ENCODE measurements at places on chromosomes 3 and 15.

GRCh38 chr3:9165421-9165820 is 84.0 kb downstream of the SRGAP3 start:
- DNase-seq, result no peak

- DNase-seq, result no peak
Measured at GRCh38 chr3:37768107-37768809, 93.4 kb upstream of the CTDSPL start.

DNA sequence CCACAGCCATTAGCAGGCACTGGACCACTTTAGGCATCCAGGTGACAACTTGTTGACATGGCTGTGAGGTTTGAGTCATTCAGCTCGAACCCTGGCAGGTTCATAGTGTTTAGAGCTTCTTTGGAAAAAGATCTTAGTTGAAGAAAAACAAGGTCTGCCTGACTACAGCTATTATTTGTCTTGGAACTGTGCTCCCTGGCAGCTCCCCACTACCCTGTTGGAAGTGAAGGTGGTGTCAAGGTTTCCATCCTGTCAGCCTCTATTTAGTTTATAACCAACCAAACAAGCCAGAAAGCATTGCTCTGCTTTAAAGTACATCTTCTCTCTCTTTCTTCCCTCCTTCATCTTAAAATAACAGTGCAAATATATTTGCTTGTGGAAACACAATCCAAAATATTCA is 56.8 kb downstream of the KAT2B start:
- no peak for DNase-seq

DNA sequence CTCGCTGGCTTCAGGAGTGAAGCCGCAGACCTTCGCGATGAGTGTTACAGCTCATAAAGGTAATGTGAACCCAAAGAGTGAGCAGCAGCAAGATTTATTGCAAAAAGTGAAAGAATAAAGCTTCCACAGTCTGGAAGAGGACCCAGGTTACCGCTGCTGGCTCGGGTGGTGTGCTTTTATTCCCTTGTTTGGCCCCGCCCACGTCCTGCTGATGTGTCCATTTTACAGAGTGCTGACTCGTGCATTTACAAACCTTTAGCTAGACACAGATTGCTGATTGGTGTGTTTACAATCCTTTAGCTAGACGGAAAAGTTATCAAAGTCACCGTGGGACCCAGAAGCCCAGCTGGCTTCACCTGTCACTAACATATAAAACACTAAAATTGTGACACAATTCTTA is 1464.5 kb downstream of the ZPLD1 start:
- DNase-seq, result no peak

DNA sequence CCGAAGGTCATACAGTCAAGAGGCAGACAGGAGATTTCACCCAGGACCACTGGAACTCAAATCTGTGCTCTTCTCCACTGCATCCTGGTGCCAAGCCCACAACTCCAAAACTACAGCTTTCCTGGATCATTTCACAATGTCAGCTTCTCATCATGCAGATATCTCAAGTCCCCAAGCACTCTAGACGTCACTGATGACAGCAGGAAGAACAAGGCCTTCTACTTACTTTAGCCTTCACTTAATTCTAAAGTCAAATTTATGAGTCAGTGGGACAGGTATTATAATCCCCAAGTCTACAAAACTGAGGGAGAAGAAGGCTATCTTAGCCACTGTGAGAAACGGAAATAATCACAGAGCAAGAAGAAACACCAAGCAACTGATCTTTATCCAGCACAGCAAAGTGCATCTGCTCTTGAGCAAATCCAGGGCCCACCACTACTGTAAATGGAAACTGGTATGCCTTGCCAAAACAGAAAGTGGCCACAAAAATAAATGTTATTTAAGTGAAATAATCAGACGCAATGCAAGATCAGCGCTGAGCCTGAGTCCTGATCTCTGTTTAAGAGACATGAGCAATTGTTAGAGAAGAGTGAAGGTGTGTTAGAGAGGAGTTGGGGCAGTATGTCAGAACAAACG is 928 bp downstream of the RAD18 start:
- no peak for DNase-seq

DNA sequence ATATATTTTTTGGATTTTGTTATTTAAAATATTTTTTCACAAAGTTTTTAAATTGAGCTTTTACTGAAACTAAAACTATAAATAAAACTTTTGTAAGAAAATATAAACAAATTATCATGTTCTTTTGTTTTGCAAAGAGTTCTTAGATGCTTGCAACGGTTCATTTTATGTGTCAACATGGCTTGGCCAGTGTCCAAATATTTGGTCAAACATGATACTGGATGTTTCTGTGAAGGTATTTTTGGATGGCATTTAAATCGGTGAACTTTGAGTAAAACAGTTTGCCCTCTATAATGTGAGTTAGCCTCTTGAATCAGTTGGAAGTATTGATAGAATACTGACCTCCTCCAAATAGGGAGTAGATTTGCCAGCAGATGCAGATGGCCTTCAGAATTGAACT is 612.6 kb upstream of the NECTIN3 start:
- DNase-seq, result no peak

DNA sequence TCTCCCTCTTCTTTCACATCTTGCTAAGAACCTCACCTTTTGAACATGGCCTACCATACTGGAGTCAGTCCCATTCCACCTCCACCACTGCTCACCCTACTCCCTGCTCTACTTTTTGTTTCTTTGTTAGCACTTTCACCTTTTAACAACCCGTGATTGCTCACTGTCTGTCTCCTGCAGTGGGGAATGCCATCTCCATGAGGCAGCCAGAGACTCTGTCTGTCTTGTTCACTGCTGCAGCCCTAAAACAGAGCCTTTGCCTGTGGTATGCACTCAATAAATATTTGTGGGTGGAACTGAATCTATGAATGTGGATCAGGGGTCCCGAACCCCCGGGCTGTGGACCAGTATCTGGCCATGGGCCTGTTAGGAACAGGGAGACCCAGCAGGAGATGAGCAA is 16.5 kb upstream of the TLE3 start:
- DNase-seq, result no peak

GRCh38 chr3:148021381-148021780 is 612.2 kb downstream of the ZIC1 start:
- DNase-seq, result no peak

DNA sequence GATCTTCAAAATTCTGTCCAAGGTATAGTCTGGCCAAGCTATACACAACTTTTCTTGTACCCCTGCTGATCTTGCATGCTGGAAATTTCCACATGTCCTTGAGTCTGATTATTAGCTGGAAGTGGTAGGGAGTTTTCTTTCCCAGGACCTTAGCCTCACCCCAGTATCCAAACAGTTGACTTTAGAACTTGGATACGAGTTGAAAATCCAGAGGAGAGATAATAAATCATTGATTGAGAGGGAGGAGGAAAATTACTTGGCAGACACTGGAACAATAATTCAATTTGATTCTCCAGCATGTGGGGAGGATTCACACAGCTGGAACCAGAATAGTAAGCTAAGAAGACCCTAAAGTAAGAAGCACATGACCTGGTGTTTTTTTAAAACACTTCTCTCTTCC is 116.4 kb downstream of the IL5RA start:
- no peak for DNase-seq

GRCh38 chr3:60812502-60812901 is 438.8 kb downstream of the FHIT start:
- no peak for DNase-seq

- DNase-seq, result no peak
Measured at GRCh38 chr3:137762674-137763593, 1.2 kb upstream of the SOX14 start.

Data from globus pallidus (tissue), 1 donor.